Activated naive CD8-positive, alpha-beta T cell treated with anti-CD3 and anti-CD28 coated beads, Interleukin-2, amount 10 ng/mL, durations not matched to agents 7 days and 5 days (primary cell): ENCODE measurements at places on chromosomes 2 and 18. TPM values are rescaled to one million over a fixed set of nuclear protein-coding genes. Genes with fewer than 3 reads are reported as not detected.

- no peak for DNase-seq
These were observed 236.3 kb downstream of the ACKR3 start for GRCh38 chr2:236805800-236806531.

GRCh38 chr2:174918886-174919526 lies 86.2 kb downstream of the CHN1 start:
- no peak for DNase-seq

- no peak for DNase-seq
These were observed 2193.8 kb upstream of the PIK3C3 start for GRCh38 chr18:39761273-39761672.

GRCh38 chr2:177393824-177394593 lies 1.4 kb downstream of the AGPS start:
- DNase-seq: no peak

- DNase-seq: no peak
These were observed 111.8 kb downstream of the CELF4 start for GRCh38 chr18:37453752-37454151.

- DNase-seq: no peak
These were observed 107.0 kb downstream of the KCNF1 start for GRCh38 chr2:11018651-11019185.

DNA sequence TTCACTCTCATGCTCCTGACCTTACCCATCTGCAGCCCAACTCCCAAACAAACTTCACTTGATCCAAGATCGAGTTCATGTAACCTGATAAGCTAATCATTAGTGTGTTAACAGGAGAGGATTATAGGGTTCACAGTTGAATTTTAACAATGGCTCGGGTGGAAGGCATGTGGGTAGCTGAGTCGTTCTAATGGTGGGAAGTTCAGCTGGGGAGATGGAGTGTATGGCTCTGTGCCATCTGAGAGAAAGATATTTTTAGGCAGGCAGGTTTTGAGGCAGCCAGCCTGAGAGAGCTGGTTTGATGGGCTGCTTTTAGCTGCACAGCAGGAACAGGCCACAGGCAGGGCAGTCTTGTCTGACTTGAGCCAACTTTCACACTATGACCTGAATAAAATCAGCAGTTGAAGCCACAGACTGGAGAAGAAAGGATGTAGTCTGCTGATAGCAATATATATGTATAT lies 17.7 kb upstream of the NFE2L2 start:
- no peak for DNase-seq

DNA sequence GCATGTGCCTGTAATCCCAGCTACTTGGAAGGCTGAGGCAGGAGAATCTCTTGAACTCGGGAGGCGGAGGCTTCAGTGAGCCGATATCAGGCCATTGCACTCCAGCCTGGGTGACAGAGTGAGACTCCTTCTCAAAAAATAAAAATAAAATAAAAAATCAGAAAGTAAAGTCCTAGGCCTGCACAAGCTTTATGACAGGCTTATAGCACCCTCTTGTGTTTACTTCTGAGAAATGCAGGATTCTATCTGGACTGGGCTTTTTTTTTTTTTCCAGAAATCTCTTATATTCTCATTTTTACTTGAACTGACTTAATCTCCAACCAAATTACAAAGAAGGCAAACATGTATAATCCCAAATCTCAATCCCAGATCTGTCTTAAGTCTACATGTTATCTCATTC lies 26.1 kb upstream of the REG3G start:
- no peak for DNase-seq

- DNase-seq: no peak
These were observed 26.4 kb downstream of the CCNT2 start for GRCh38 chr2:134944975-134945374.

- DNase-seq: no peak
These were observed 18.1 kb downstream of the CCNYL1 start for GRCh38 chr2:207729465-207729998.

DNA sequence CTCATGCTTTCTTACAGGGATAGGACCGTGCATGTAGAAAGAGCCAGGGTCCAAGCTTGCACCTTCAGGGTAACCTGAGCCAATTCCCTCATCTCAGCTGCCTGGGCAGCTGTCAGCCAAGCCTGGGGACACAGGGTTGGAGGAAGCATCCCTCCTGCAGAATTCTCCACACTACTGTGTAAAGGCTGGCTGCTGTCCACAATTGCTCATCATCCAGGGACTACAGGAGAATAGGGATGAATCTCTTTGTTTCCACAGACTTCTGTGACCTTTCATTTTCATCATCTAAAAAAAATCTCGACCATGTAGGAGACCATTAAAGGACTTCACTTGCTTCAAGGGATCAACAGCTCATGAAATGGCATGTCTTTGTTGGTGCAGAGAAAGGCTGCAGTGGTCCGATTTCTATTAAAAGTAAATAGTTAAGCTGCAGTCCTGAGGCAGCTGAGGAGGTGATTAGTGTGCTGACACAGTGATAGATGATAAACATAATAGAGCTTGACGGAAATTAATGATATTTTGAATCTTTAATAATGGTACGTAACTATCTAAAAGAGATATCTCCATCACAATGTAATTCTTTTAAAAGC lies 74.4 kb upstream of the COPS8 start:
- no peak for DNase-seq

GRCh38 chr18:77114415-77115191 lies 18.0 kb downstream of the MBP start:
- no peak for DNase-seq

GRCh38 chr18:46536215-46536874 lies 120.7 kb downstream of the LOXHD1 start:
- DNase-seq: no peak

GRCh38 chr2:15038366-15039364 lies 406.1 kb downstream of the LRATD1 start:
- DNase-seq: no peak

DNA sequence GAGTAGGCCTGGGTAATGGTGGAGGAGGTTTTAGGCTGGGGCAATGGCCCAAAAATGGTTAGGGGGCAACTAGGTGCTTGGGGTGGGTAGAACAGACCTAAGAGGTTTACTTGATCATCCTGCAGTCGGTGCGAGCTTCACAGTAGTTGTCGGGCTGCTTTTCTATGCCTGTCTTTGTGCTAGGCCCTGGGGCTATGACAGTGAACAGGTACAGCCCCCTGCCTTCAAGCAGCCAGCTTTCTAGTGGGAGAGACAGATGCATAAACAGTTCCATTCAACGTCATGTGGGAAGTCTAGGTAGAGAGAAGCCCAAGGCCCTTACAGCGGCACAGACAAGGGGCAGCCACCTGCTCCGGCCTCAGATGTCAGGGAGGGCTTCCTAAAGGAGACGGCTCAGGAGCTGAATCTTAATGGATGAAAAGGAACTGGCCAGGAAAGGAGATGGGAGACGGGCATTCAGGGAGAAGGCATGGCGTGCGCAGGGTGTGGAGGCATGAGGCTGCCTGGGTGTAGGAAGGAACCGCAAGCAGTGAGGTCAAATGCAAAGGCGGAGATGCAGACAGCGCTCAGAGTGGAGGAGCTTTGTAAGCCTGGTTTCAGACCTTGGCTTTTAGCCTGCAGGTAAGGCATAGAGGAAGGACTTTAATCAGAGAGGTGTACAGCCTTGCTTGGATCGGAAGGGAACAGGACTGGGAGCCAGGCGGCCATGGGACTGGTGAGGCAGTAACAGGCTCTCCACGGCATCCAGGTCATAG lies 6.0 kb downstream of the CTIF start:
- DNase-seq: no peak

- no peak for DNase-seq
These were observed 88.8 kb upstream of the ASB18 start for GRCh38 chr2:236352761-236353593.

DNA sequence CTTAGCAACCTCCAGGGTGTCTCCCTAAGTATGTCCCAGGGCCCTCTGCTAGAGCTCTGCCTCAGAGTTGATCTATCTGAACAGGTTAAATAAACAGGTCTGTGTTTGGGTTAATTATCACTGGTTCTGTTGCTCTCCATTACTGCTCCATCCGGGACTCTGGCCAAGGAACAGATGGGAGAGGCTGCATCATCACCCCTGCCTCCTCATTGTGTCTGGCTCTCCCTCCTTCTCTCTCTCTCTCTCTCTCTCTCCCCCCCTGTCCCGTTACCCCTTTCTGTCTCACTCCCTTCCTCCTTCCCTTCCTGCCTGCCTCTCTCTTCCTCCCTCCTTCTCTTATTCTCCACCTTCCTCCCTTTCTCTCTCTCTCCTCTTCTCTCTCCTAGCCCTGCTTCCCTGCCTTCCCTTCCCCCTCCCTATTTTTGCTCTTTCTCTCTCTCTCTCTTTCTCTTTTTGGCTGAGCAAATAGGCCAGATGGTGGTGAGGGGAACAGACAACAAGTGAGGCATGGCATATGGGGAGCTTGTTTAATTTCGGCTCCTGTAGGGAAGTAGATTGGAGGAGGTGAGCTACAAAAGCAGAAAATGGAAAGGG lies 62.1 kb downstream of the SETBP1 start:
- no peak for DNase-seq

GRCh38 chr2:38509314-38509946 lies 93.3 kb downstream of the HNRNPLL start:
- no peak for DNase-seq

DNA sequence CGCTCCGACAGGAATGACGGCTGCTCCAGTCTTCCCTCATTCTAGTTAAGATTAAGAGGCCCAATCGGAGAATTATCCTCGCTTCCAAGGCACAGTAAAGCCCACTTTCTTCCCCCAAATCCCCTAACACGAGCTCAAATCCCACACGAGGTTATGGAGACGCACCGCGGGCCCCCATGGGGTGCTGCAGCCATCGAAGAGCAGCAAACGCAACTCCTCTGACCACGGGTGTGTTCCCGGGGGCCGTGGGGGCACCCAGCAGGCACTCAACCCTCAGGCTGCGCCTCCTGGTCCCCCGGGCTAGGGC lies 446 bp downstream of the COPS9 start:
- DNase-seq: no peak

DNA sequence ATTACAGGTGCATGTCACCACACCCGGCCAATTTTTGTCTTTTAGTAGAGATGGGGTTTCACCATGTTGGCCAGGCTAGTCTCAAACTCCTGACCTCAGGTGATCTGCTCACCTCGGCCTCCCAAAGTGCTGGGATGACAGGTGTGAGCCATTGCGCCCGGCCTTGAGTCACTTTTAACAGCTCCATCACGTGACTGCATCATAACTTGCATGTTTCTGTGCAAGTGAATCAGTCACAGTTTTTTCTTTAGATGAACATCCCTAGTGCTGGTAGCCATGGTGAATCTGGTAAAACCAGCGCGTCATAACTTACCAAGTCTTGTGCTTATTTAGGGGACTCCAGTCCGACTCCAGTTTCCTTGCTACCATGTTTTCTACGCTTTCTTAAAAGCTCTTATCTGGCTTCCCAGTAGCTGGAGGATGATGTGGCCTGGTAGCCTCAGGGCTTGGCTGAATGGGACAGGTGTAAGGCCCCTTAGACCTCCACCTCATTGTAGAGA lies 33.1 kb downstream of the PCARE start:
- DNase-seq: no peak

GRCh38 chr18:51417643-51418483 lies 220.4 kb upstream of the MEX3C start:
- DNase-seq: no peak

DNA sequence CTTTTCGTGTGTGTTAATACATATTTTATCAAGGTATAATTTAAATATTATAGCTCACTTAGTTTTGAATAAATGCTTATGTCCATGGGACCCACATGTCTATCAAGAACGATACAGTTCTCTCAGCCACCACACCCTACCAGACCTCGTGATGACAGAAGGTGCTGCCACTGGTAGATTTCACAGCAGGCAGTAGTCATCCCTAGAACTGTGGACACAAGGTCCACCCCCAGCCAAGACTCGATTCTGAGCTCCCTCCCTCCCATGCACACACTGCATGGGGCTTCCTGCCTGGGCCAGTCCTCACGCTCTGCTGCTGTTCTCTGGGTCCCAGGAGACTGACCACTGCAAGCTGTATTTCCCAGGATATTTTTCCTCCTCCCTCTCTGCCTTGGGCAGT lies 26.5 kb upstream of the CREB1 start:
- no peak for DNase-seq

- DNase-seq: no peak
These were observed 13.3 kb upstream of the POLE4 start for GRCh38 chr2:74944987-74945787.

- DNase-seq: no peak
These were observed 368.2 kb downstream of the IRS1 start for GRCh38 chr2:226431288-226431948.

DNA sequence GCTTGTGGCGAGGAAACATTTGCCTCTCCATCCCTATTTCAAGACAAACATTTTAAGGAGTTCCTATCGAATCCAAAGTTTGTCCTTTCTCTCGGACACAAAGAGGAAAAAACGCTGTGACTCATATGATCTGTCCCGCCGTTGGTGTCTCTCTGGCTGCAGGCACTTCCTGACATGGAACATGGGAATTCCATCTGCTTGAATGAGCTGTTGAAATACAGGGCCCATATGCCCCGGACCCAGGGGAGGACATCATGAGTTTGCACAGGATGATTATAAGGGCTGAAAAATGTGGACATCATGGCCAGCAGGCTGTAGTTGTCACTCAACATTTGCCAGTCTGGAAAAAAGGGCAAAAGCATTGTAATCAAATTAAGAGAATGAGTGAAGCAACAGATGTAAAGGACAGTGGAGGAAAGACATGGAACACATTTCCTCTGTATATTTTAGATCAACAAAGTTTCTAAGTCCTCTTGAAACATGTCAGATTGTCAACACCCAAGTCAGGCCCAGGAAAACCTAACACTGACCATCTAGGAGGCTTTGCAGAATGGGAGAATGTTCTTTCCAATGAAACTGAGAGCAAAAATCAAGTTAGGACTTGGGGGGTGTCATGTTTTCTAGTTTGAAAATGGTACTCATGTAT lies 103.2 kb upstream of the SMIM21 start:
- no peak for DNase-seq

DNA sequence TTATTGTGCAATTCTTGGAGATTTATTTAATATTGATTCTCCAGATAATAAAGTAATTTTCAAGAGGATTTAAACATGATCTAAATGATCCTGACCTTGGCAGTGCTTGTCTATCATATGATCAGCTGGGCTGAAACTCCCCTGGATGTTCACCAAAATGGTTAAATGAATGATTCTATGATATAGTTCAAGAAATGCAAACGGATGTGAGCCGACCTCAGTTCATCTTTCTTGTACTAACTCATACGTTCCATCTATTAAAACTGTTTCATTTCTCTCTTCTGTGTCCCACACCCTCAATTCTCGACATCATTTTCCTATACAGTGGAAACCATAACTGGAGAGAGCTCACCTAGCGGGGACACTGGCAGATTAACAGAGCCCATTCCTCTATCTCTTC lies 281.7 kb upstream of the CCDC68 start:
- DNase-seq: no peak

- DNase-seq: no peak
These were observed 10.8 kb downstream of the PROM2 start for GRCh38 chr2:95284886-95285541.

Gene ANKRD30B
- total RNA-seq: not detected

Gene FIGN
- total RNA-seq: not detected

Gene UGT1A4
- total RNA-seq: not detected

Gene NRBP1
- total RNA-seq: 92.5 TPM

Gene CDH7
- total RNA-seq: not detected

Gene GAREM1
- total RNA-seq: not detected

Gene CPLX4
- not detected for total RNA-seq

Gene CSRNP3
- not detected for total RNA-seq

Gene PROC
- not detected for total RNA-seq

Gene ST8SIA3
- total RNA-seq: not detected
